ENCODE measurements at places on chromosomes 5 and 9. TPM values are rescaled to one million over a fixed set of nuclear protein-coding genes. Genes with fewer than 3 reads are reported as not detected.

Gene KIAA0825
- total RNA-seq = 5.1 TPM

Gene LHX3
- not detected for total RNA-seq

Gene ITK
- total RNA-seq = 5.1 TPM

Gene SLIT3
- total RNA-seq = 163 TPM

Gene BARX1
- not detected for total RNA-seq
